ENCODE measurements at places on chromosomes 3 and 15.

- DNase-seq = no peak
Observed at GRCh38 chr3:148344521-148344920, 353.2 kb upstream of the AGTR1 start.

DNA sequence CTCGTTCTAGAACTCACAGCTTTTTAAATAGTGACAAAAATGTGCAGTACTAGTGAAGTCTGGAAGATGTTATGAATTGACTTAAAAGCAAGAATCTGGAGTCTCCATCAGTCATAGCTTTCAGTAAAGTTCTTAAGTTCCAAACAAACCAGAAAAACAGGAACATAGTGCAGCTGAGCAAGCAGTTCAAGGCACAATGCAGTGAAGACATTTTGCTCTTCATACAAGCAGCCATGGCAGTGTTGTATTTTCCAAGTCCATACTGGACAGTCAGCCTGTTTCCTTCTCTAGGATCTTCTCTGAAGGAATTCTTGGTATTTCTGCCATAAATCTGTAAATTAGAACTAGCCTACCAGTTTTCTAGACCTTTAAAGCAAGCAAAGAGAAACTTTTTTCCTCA, 90.5 kb downstream of the LRRC28 start:
- DNase-seq = no peak

DNA sequence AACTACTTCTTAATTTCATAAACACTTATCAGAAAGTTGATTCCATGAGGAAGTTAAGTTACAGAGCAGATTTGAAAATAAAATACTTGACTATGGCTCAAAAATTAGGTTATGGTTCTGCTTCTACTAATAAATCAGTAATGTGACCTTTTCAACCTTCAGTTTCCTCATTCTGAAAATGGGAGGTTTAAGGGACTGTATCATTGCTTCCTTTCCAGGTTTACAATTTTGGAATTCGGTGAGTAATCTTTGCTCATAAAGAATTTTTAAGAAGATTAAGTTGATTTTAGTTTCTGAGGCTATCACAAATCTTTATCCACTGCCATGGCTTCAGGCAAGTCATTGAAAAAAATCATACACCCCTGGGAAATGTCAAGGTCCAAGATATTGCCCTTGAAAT, 1061.2 kb downstream of the DIPK2A start:
- no peak for DNase-seq

DNA sequence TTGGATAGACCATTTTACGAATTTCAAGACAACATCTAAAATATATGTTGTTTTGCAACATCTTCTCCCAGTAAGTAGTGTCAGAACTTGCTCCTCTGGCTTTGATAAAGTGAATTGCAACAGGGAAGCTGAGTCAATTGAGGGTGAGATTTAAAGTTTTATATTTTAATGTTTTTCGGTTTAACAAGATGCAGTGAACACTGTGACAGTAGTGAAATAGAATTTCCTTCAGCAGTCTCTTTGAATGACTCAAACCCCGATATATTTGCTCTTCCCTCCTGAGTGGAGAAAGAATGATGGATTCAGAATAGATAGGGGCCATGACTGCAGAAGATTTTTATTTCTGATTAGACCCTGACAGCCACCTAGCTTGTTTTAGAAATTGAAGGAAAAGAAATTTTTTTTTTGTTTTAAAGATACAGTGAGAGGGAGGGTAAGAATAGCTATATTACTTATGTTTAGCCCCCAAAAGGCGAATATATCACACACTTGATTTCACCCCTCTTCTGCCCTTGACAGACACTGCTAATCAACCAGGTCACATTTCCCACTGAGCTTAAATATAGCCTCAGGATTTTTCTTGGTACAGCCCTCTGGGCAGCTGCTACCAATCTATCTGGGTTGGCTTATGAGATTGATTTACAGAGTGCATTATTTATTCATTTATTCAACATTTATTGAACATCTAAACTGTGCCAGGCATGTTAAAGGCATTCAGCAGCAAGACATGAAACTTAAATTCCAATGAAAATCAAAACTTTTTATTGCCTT, 183.3 kb upstream of the ADAMTS9 start:
- no peak for DNase-seq

- DNase-seq = no peak
Observed at GRCh38 chr3:185399737-185400667, 37.1 kb downstream of the MAP3K13 start.

DNA sequence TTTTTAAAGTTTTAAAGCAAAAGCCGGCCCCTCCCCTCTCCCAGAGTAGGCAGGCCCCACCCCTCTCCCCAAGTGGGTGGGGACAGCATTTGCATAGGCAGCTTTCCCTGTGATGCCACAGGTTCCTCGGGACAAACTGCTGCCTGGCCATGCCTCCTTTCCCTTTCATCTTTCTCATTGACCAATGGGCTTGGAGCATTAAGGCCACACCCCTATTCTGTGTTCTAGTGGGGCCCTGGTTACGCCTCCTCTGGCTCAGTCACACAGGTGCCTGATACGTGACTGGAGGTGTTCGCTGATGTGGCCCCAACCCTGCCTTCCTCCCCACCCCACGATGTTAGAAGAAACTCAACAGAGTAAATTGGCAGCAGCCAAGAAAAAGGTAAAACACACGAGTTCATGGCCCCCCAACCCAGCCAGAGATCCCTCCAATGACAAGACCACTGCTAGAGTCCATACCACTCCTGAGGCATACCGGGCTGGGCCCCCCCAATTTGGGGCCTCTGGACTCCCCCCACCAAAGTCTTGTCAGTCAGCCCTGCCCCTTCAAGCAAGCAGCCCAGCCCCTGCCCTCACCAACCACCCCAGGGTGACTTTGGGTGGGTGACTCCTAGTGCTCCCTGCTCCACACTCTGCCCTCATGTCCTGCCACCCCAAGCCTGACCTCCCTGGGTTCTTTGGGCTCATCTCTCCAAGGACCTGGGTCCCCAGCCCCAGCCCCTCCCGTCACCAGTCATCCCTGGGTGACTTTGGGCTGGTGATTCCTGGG, 62.8 kb upstream of the CSPG4 start:
- no peak for DNase-seq

- no peak for DNase-seq
Observed at GRCh38 chr3:55964491-55964985, 477.4 kb upstream of the WNT5A start.

GRCh38 chr3:21484828-21485144, 266.2 kb downstream of the ZNF385D start:
- DNase-seq = no peak

GRCh38 chr15:22839046-22839695, 705 bp downstream of the NIPA2 start:
- DNase-seq = no peak

- DNase-seq = peak; percentile 36
Observed at GRCh38 chr3:197516517-197516889, 39.3 kb downstream of the BDH1 start.

GRCh38 chr3:152241142-152242017, 27.3 kb upstream of the MBNL1 start:
- DNase-seq = no peak

GRCh38 chr3:24688446-24689148, 193.9 kb upstream of the THRB start:
- no peak for DNase-seq

DNA sequence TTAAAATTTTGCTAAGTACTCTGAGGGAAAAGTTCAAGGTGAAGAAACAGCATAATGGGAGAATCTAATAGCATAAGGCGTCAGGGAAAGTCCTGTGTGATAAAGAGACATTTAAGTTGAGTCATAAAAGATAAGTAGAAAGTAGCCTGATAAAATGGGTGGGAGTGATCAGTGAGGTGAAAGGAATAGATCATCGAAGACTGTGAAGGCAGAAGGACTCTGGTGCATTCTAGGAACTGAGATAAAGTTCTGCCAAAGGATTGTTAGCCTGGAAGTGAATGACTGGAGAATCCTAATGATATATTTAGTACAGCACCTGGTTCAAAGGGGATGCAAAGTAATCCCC, 149.9 kb downstream of the CFAP20DC start:
- no peak for DNase-seq

GRCh38 chr15:99052205-99052604, 44.6 kb upstream of the PGPEP1L start:
- no peak for DNase-seq

- no peak for DNase-seq
Observed at GRCh38 chr3:70816346-70816745, 503.9 kb upstream of the MDFIC2 start.

DNA sequence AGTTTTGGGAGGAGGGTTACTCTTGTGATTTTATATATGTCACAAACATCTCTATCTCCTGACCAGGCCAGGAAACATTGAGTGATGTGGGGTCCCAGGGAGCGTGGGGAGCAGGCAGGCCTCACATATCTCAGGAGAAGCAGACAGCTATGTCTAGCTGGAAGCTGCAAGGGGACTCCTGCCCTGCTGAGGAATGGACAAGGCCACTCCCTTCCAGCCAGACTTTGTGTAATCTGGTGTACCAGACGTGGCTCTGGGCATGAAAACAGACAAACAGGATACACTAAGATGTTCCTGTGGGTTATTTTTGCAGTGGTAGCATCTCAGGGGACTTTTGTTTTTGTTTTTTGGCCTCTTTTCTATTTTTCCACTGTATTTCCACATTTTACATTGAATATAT, 23.2 kb downstream of the CYP8B1 start:
- DNase-seq = no peak

DNA sequence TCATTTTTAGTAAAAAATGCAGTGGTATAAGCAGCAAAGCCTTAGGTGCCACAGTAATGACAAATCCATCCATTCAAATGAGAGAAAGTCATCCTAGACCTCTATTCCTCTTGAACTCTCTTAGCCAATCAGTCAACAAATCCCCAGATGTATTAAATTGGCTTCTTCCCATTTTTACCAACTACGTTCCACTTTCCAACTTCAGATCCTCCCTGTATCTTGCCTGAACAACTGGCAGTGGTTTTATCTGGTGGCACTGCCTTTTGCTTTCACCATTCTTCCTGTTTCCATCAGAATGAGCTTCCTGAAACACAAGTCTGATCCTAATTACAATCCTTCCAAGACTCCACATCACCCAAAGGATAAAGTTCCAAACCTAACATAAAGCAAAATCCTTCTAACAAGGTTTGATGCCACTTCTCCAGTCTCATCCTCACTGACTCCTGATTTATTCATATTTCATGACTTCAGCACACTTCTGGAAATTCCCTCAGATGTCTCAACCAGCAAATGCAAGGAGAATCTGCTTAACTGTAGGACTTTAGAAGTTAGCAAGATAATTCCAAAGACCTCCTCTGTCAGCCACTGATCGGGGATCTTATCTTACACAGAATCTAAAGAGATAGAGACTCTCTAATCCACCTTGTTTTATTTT, 69.8 kb upstream of the SLC4A7 start:
- DNase-seq = no peak

GRCh38 chr3:48656841-48657281, 5.8 kb downstream of the CELSR3 start:
- DNase-seq = no peak

DNA sequence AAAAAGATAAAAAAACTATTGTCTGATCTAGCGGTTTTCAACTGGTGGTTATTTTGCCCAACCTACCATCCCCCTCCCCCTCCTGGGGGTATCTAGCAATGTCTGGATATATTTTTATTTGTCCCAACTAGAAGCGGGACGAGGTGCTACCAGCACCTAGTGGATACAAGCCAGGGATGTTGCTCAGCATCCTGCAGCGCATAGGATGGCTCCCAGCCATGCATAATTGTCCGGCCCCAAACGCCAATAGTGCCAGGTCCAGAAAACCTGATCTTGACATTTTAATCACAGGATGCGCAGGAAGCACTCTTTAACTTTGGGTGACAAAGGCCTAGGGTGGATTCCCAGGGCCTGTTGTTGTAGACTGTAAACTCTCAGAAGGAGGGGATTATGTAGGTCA, 17.0 kb upstream of the ARL8B start:
- no peak for DNase-seq

GRCh38 chr15:71691458-71692417, 118.6 kb upstream of the NR2E3 start:
- no peak for DNase-seq
